ENCODE measurements at places on chromosomes 1 and 21.

DNA sequence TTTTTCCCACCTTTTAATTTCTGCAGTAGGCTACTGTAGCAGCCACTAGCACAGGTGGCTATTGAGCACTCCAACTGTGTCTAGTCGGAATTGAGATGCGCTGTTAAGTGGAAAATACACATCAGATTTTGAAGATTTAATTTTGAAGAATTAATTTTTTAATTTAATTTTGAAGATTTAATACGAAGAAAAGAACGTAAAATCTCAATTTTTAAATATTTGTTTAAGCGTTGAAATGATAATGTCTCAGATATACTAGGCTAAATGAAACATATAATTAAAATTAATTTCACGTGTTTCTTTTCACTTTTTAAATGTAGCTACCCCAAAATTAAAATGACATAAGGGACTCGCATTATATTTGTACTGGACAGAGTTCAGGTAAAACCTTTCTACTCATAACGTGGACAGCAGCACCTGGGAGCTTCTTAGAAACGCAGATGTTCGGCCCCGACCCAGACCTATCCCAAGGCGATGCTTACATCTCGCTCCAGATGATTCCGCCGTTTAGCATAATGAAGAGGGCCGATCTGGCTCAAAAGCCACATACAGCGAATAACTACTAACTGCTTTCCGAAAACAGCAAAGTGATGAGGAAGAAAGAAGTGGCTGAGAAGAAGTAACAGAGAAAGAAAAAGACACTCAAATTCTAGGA, 717 bp downstream of the CRYZL1 start:
- peak; percentile 26 for DNase-seq

- no peak for DNase-seq
Observed at GRCh38 chr1:91124989-91125417, 103.2 kb upstream of the ZNF644 start.

DNA sequence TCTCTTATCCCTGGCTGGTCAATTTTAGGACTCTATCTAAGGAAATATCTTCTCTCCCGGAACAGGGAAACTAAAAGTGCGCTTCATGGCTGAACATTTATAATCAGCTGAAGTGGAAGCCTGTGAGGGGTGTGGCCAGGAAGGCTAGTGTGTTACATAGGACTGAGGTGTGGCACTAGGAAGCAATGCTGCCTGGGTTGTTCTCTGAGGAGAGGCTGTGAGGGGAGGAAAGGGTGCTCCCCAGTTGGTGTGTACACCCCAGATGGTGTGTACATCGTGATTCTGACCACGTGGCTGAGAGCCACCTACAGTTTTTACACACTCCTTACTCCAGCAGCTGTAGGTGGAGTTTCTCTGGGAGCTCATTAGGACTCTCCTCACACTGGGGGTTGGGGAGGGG, 16.3 kb downstream of the NTPCR start:
- no peak for DNase-seq

DNA sequence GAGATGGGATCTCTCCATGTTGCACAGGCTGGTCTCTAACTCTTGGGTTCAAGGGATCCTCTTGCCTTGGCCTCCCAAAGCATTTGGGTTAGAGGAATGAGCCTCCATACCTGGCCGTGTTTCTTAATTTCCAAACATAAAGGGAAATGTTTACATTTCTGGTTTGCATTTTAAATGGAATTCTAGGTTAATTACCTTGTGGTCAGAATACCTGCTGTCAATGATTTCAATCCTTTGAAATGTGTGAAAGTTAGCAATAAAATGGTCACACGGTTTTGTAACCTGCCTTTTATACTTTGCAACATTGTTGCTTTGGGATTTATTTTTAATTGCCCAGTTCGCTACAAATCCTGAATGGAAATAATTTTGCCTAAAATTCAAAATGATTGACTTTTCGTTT, 26.3 kb downstream of the AGMAT start:
- no peak for DNase-seq

GRCh38 chr1:41102653-41103052, 81.1 kb upstream of the SLFNL1 start:
- no peak for DNase-seq

DNA sequence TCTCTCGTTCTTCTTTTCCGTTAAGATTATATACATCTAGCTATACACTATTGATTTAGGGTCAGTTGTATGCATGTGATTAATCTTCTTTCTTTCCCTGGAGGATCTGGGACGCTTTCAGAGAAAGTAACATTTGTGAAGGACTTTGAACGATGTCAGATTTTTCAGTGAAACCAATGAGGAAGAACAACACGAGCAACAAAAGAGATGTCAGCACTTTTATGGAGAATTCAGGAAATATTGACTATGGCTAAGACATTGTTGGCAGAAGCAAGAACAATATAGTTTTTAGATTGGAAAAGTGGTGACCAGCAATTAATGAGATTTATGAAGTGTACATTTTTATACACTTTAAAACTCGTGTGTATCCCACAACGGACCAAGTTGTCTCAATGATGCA, 355.5 kb downstream of the TGFB2 start:
- no peak for DNase-seq

DNA sequence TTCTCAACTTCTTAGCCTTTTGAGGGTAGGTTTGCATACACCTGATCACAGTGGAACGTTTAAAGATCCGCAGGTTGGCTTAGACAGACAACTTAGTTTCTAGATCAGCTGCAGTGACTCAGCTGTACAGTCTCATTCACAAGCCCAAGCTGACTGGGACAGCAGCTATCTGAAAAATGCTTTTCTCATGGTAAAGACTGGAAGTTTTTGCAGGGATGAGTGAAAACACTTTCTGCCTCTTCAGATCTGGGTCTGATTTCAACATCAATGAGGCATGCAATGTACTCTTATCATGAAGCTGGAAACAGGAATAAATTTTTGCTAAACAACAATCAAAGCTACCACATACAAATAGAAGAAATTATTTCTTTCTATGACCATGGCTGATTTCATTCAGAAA, 61.1 kb upstream of the PTBP2 start:
- peak; percentile 45 for DNase-seq

DNA sequence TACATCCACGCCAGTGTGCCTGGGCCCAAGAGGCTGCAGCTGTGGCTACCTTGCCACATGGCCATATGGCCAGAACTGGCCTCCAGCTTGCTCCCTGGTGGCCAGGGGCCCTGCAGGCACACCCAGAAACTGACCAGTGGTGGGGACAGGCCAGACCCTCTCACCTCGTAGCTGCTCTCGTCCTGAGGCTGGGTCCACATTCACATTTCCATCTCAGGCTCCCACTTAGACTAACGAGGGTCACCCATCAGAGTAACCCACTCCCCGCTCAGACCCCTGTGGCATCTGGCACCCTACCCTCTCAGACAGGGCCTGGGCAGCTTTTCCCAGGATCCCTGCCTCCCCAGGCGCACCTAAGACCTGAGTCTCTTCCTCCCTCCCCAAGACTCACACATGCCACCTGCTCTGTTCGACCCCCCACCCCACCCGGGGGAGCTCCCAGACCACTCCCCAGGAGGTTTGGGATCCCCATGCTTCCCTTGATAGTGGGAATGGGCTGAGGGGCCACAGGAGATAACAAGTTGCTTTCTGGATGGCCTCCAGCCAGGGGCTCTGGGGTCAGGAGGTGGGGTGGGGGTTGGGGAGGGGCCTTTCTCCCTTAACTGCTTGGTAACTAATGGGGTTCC, 21.3 kb upstream of the RNU1-4 start:
- no peak for DNase-seq

GRCh38 chr21:44078411-44078981, 28.7 kb upstream of the PWP2 start:
- DNase-seq: no peak

DNA sequence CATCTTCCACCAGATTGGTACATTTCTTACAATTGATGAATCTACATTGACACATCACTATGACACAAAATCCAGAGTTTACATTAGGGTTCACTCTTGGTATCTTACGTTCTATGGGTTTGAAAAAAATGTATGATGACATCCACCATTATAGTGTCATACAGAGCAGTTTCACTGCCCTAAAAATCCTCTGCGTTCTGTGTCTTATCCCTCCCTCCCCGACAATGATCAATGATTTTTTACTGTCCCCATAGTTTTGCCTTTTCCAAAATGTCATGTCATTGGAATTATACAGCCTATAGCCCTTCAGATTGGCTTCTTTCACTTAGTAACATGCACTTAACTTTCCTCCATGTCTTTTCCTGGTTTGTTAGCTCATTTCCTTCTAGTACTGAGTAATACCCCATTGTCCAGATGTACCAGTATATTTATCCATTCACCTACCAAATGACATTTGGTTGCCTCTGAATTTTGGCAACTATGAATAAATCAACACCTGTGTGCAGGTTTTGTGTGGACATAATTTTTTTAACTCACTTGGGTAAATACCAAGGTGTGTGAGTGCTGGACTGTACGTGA, 80.9 kb upstream of the CDC42BPA start:
- no peak for DNase-seq

- no peak for DNase-seq
Observed at GRCh38 chr1:232568331-232568852, 61.5 kb downstream of the SIPA1L2 start.

GRCh38 chr1:243287652-243288051, 31.8 kb downstream of the SDCCAG8 start:
- DNase-seq: peak; percentile 86

GRCh38 chr21:46549650-46550049, 55.2 kb downstream of the S100B start:
- DNase-seq: no peak

DNA sequence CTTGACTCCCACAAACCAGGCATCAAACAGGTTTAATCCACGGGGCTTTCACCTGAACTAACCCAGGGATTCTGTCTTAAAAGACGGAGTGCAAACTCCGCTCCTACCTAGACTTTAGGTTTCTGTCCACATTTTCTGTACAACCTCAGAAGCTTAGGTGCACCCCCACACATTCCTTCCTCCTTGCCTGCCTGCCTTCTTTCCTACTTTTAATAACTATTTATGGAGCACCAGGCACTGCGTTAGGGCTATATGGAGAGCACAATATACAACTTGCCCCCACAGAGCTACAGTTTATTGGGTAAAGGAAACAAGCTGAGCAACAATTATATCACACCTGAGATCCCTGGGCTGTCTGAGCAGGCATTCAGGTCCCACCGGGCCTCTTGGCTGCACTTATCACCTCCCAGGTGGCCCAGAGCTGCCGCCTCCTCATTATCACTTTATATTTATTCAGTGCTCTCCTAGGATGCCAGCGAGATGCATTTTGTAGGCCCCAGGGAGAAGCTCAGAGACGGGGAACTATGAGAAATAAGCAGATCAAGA, 64.1 kb downstream of the DNTTIP2 start:
- DNase-seq: no peak

- DNase-seq: no peak
Observed at GRCh38 chr1:244760471-244760870, 75.0 kb upstream of the COX20 start.

- peak; percentile 60 for DNase-seq
Observed at GRCh38 chr1:207745285-207745684, 6.6 kb upstream of the CD46 start.

DNA sequence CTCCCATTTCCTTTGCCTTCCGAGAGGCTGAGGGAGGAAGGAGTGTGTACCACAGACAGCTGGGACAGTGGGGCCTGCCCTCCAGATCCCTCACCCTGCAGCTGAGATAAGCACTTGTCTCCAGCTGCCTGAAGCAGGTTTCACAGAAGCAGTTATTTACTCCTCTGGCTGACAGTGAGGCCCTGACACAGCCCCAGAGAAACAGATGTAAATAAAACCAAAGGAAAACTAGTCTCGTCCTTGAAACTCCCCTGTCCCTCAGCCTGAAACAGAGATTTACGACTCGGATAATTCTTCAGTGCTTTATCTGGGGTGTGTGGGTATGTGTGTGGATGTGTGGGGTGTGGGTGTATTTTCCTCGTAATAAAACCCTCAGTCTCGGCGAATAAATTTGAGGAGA, 181.1 kb downstream of the IGSF21 start:
- DNase-seq: no peak

DNA sequence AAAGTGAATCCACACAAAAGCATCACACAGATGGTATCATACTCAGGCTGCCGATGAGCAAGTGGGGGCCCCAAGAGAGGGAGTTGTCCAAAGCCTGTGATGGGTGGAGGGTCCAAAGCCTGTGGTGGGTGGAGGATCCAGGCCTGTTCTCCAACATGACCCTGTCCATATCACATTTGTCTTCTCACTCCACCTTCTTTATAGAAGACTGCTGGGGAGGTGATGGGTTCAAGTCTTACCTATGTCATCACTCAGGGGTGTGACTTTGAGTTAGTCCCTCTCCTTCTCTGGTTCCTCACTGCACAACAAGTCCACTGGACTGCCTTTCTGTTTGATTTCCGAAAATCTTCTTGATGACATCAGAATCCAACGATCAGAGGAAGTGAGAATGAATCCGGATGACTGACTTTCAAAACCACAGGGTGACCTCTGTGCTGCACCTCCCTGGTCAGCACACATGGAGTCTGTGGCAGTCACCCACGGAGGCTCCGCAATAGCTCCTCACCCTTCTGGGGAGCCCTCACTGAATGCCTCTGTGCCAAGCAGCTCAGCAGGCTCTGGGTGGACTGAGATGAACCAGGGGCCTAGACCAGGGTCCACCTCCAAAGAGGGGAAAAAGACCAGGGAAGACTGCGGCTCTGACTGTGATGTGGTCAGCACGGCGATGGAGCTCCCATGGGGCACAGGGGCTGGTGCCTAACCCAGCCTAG, 166.8 kb downstream of the HIVEP3 start:
- DNase-seq: peak; percentile 83

GRCh38 chr1:57707631-57708030, 283.8 kb upstream of the DAB1 start:
- no peak for DNase-seq

DNA sequence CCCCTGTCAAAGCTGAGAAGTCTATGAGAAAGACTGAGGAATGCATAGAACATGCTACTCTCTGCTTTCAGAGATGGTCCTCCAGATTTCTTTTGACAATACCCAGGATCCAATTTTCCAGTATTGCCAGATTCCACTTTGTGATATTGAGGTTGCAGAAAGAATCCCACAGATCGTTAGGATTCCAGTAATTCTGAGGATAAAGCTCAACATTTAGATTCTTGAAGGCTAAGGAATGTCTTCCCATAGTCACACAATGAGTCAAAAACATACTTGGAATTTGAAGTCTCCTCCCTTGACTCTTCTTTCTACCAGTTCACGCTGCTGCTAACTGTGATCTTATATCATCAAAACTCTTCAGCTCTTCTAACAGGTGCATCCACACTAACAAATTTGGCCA, 57.1 kb downstream of the TNFSF18 start:
- DNase-seq: peak; percentile 28

DNA sequence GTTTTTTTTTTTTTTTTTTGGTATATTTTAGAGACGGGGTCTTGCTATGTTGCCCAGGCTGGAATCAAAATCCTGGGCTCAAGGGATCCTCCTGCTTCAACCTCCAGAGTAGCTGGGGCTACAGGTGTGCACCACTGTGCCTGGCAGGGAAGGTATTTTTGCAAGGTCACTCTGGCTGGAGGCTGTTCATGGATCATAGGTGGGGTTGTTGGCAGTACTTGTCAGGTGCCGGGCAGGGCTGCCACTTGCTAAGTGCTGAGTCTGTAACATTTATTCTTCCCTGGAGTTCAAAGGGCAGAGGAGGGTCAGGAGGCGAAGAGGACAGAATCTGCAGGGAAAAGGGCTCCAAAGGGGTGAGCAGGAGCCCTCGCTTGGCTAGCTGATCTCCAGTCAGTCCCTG, 24.1 kb downstream of the A3GALT2 start:
- no peak for DNase-seq
